Hypothalamus (tissue), 51 donors: ENCODE measurements at places on chromosomes 1 and 21.
A peak's percentile ranks its signal among the peaks of the same experiment; 100 is the strongest.

DNA sequence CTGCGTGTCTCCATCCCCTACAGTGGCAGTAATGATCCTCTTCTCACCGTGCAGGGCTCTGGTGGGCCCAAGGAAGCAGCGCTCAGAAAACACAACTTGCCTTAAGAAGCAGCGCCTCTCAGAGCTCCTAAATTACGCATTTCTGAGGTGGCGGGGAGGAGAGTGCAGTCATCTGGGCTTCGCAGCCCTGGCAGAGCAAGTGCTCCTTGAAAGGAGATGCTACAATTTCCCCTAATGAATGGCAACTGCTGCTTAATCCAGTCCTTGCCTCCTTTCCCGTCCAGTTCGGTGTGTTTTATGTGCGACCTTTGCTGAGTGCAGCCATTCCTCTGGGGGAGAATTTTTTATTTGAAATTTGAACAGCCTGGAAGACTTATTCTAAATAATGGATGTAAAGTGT is 287.3 kb downstream of the PTPRU start:
- DNase-seq: no peak

- no peak for DNase-seq
Measured at GRCh38 chr21:15671188-15671587, 58.6 kb upstream of the USP25 start.

DNA sequence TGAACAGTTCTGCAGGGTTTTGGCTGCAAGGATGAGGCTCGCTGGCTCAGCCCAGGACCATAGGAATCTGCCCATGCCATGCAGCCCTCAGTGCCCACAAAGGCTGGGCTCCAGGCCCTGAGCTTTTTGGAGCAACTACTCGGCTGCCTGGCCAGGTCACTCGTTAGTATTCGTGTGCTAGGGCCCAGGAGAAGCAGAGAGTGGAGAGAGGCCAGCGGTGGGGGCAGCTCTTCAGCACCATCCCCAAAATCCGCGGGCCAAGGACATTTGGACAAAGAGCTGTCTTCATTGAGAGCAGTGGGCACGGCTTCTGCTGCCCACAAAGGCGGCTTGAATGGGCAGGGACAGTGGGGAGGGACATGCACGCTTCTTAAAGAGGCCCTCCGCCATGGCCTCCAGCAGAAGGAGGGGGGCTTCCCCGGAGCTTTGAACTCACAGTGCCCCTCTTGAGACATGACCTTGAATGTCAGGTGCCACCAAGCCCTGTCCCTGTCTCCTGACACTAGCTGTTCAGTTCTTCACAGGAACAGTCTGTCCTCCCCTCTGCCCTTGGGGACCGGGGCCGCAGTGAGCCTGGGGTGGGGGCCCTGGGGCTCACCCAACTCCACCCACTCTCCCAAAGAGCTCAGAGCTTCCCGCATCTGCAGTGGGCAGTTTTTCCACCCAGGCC is 106.1 kb upstream of the ARHGEF16 start:
- DNase-seq: peak; percentile 49

GRCh38 chr21:35922618-35923017 is 137.7 kb downstream of the SETD4 start:
- no peak for DNase-seq

DNA sequence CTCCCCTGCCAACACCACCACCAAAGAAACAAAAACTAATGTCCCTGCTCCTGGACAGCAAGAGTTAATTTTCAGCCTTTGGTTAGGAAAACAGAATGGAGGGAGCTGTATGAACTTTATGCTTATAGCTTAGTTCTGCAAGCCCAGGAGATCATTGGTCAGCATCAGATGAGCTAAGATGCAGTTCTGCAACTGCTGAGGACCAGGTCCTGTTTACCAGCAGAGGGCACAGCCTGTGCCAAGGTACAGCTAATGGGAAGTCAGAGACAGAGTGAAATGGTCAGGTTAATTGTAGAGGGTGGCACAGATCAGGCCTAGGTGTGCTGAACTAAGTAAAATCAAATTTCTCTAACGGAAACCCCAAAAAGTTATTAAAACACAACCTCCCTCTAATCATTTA is 161.3 kb downstream of the ROR1 start:
- DNase-seq: no peak

DNA sequence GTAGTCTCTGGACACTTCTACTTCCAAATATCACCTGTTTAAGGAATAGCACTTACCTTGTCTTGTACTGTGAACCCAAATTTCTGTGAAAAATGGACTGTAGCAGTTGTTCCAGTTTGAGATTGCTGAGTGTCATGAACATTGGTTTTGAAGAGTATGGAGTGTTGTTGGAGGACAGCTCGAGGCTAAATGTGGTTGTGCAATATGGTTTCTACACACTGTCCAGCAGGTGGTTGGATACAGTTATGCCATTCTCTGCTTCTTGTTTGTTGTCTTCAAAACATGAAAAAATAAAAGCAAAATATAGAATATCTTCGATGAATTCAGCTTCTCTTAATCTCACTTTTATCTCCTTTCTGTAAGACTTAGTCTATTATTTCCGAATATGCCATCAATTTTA is 67.1 kb downstream of the DDR2 start:
- DNase-seq: no peak

DNA sequence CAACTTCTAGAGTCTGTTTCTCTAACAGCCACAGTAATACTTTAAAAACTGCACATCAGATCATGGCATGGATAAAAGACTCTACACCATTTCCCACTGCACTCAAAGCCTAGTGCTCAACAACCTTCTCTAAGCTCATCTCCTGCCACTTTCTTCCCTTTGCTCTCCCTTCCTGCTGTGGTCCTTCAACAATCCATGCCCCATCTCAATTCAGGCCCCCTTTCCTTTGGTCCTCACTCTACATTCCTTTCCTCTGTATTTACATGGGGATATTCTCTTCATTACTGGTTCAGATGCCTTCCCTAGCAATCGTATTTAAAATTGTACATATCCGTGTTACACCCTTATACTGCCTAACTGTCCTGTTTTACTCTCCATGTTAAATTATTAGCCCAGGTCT is 19.0 kb downstream of the SOD1 start:
- DNase-seq: no peak

DNA sequence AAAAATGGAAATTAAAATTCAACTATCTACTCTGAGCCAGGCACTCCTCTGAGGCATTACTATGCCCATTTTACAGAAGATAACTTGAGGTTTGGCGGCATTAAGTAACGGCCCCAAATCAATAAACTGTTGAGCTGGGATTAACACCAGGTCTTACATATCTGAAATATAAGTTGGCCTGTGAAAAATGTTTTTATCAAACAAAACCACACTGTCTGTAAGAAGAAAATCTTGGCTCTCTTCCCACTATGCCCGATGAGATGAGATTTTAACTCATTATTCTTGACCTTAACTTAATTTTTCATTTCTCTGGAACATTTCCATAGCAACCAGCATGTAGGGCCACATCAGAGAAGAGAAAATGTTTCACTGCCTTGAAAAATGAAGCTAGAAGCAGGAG is 21.8 kb downstream of the RC3H1 start:
- DNase-seq: no peak

- DNase-seq: no peak
Measured at GRCh38 chr1:90707363-90707710, 9.8 kb downstream of the BARHL2 start.
